ENCODE measurements at places on chromosomes 4 and X. TPM values are rescaled to one million over a fixed set of nuclear protein-coding genes. Genes with fewer than 3 reads are reported as not detected.

Gene NUP62CL
- not detected for total RNA-seq

Gene FAM236B
- total RNA-seq, result not detected

Gene HSD17B13
- total RNA-seq, result 0.95 TPM

Gene PABPC5
- total RNA-seq, result 3.5 TPM

Gene PF4V1
- total RNA-seq, result not detected

Gene ZNF280C
- total RNA-seq, result 6.2 TPM
